ENCODE measurements at places on chromosomes 7 and 10. TPM values are rescaled to one million over a fixed set of nuclear protein-coding genes. Genes with fewer than 3 reads are reported as not detected.

Gene CYP2C8
- not detected for total RNA-seq

Gene TRIP6
- total RNA-seq, result 7.4 TPM

Gene MMD2
- total RNA-seq, result not detected

Gene AZGP1
- not detected for total RNA-seq

Gene FEZF1
- not detected for total RNA-seq

Gene POP7
- total RNA-seq, result 46.6 TPM

Gene GNGT1
- not detected for total RNA-seq

Gene GAD2
- total RNA-seq, result not detected

Gene AOC1
- not detected for total RNA-seq

GRCh38 chr7:47672271-47672791 lies 90.4 kb upstream of the TNS3 start:
- H3K36me3 ChIP-seq, result no peaks in the 10 kb centered on the region
- H3K4me3 ChIP-seq, result no peak overlapping the region
- H3K27me3 ChIP-seq, result no peaks in the 10 kb centered on the region
- H3K27ac ChIP-seq, result no peak overlapping the region
- H3K4me1 ChIP-seq, result peaks cover 2% of the 10 kb centered on the region
- no peak for DNase-seq

DNA sequence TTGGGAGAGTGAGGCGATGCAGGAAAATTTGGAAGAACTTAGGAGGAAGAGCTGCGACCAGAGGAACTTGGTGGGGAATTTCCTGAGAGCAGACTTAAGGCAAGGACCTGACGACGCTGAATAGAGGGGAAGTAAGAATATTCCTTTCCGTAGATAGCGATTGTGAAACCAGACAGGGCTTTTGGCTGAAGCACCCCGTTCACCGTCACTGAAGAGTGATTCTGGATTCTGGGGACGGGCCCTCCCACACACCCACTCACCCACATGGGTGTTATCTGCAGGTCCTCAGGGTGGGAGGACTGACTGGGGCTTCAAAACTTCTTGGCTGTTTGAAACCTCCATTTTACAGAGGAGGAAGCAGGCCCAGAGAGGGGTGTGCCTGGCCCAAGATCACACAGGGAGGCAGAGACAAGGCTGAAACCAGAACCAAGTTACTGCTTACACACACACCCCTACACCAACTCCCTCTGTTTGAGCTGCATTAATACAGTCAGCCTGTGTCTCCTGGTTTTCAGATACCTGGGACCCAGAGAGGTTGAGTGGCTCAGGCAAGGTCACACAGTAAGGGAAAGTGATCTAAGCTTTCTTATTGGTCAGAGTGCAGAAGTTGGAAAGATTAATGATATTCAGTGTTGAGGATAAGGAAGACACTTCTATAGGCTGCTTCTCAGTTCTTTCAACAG lies 37.2 kb upstream of the CDH23 start:
- H3K27ac ChIP-seq, result no peak overlapping the region
- no peaks in the 10 kb centered on the region for H3K27me3 ChIP-seq
- no peak for DNase-seq
- H3K36me3 ChIP-seq, result no peaks in the 10 kb centered on the region
- H3K4me3 ChIP-seq, result no peak overlapping the region

GRCh38 chr7:34162677-34163076 lies 257.3 kb downstream of the BMPER start:
- H3K4me1 ChIP-seq, result no peaks in the 10 kb centered on the region
- H3K4me3 ChIP-seq, result no peak overlapping the region
- H3K27ac ChIP-seq, result no peak overlapping the region
- no peak for DNase-seq

- no peak overlapping the region for H3K4me3 ChIP-seq
- H3K27ac ChIP-seq, result no peak overlapping the region
- H3K4me1 ChIP-seq, result no peaks in the 10 kb centered on the region
- H3K27me3 ChIP-seq, result no peaks in the 10 kb centered on the region
Observed at GRCh38 chr7:87375662-87376435, 30.4 kb downstream of the CROT start.

GRCh38 chr7:111806232-111806631 lies 243.9 kb upstream of the IMMP2L start:
- peaks cover 2% of the 10 kb centered on the region for H3K36me3 ChIP-seq
- no peak overlapping the region for H3K27ac ChIP-seq
- DNase-seq, result no peak
- H3K4me3 ChIP-seq, result no peak overlapping the region
- H3K27me3 ChIP-seq, result no peaks in the 10 kb centered on the region

DNA sequence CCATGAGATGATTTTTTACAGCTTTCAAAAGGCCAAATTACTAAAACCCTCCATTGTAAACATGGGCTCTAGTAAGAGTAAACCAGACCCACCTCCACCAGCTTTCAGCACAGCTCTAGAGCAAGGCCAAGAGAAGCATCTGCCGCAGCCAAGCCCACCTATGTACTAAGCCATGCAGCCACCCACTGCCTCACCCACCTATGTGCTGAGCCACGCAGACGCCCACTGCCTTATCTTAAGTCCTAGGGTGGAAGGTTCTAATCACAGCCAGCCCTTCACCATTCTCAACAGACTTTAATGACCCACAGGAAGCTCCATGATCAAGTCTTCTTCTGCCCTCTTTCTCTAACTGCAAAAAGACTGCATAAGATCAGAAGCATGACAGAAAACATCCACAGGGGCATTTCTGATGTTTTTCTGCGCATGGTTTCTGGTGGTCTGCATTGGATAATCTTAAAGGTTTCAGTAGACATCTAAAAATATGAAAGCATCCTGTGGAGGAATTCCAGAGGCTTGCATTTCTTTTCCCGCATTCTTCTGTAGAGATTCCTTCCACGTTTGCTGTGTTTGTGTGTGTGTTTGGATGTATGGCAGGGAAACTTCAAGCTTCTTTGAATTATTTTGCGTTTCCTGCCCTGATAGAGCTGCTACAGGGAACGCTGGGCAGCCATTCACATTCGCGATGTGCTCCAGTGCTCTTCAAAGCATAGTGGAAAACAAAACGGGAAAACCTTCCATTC lies 286.1 kb upstream of the KLF6 start:
- H3K36me3 ChIP-seq, result no peaks in the 10 kb centered on the region
- H3K27me3 ChIP-seq, result no peaks in the 10 kb centered on the region
- no peak overlapping the region for H3K27ac ChIP-seq
- no peak overlapping the region for H3K4me3 ChIP-seq
- no peak for DNase-seq

- no peak for DNase-seq
- peak within 1 kb of the TSS; percentile 27 for H3K4me3 ChIP-seq
- peaks cover 35% of the 10 kb centered on the region for H3K27me3 ChIP-seq
Observed at GRCh38 chr7:45573661-45574415, at the start of gene ADCY1. ADCY1 (plus strand) TSS chr7:45574368; CDS start chr7:45574544, 176 bp downstream.

- no peaks in the 10 kb centered on the region for H3K4me1 ChIP-seq
- H3K4me3 ChIP-seq, result no peak overlapping the region
- no peaks in the 10 kb centered on the region for H3K36me3 ChIP-seq
- no peak overlapping the region for H3K27ac ChIP-seq
- H3K27me3 ChIP-seq, result no peaks in the 10 kb centered on the region
Observed at GRCh38 chr7:48511080-48511479, 339.8 kb downstream of the ABCA13 start.

DNA sequence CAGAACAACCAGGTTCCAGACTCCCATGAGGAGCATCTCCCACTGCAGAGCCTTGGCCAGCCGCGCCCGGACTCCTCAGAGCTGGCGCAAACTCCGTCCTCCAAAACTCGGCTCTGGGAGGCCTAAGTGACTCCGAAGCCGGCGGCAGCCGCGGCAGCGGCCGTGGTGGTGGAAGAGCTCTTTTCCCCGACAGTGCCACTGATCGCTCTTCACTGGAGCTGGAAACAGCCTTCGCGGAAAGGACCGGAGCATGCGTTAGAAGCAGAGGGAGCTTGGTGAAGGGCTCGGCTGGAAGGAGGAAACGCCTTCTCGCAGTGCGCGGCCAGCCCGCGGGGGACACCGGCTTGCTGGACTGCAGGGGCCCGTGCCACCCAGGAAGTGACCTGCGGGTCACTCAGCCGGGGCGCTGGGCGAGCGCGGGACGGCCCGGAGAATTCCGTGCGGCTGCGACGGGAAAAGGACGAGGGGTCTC lies 5.0 kb upstream of the HOXA13 start:
- peaks cover 91% of the 10 kb centered on the region for H3K27me3 ChIP-seq
- H3K4me3 ChIP-seq, result peak overlapping the region; percentile 42
- H3K4me1 ChIP-seq, result peaks cover 37% of the 10 kb centered on the region
- no peaks in the 10 kb centered on the region for H3K36me3 ChIP-seq

DNA sequence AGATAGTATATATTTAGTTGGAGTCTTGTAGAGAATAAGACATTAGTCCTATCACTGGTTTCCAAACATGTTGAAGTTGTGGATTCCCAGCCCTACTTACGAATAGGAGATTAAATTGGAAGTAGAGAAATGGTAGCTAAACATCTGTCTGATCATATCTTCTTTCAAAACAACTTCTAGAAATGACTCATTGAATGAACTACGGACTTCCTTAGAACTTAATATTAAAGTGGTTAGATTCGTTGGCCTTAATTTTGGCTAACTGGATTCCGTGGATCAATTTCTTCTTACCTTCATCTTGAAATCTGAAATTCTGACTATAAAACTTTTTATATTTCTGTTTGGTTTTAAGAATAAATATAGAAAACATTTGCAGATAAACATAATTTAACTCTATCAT lies 3.4 kb downstream of the PHF14 start:
- H3K4me1 ChIP-seq, result peaks cover 36% of the 10 kb centered on the region
- H3K36me3 ChIP-seq, result peaks cover 28% of the 10 kb centered on the region
- H3K27me3 ChIP-seq, result no peaks in the 10 kb centered on the region

- no peak overlapping the region for H3K4me3 ChIP-seq
- DNase-seq, result no peak
- no peak overlapping the region for H3K27ac ChIP-seq
- no peaks in the 10 kb centered on the region for H3K27me3 ChIP-seq
Observed at GRCh38 chr7:79292834-79293233, 160.6 kb downstream of the MAGI2 start.

- H3K36me3 ChIP-seq, result no peaks in the 10 kb centered on the region
- peak within 1 kb of the TSS; percentile 76 for H3K27ac ChIP-seq
- H3K27me3 ChIP-seq, result no peaks in the 10 kb centered on the region
- H3K4me1 ChIP-seq, result peaks cover 30% of the 10 kb centered on the region
- peak; percentile 76 for DNase-seq
Observed at GRCh38 chr10:97849687-97850402, at the start of gene GOLGA7B. GOLGA7B (plus strand) TSS chr10:97849843; CDS start chr10:97850304, 461 bp downstream.

DNA sequence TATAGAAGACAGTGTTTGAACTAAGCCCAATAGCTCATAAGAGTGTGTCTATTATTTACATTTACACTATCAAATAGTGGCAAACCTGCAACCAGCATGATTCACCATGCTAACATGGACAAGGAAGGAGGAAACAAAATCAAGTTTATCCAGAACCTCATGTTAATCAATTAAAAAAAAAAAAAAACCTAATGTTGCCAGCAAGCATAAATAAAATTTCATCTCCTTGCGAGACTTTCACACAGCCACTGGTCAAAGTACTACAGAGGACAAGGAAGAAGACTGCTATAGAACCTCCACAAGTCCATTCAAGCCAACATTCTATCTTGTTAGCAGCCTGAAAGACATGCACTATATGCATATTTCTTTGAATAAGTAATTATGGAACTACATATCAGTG lies 9.7 kb downstream of the TM9SF3 start:
- H3K4me3 ChIP-seq, result no peak overlapping the region
- peaks cover 10% of the 10 kb centered on the region for H3K36me3 ChIP-seq
- peaks cover 48% of the 10 kb centered on the region for H3K4me1 ChIP-seq
- H3K27me3 ChIP-seq, result no peaks in the 10 kb centered on the region

- H3K27me3 ChIP-seq, result no peaks in the 10 kb centered on the region
- no peak overlapping the region for H3K27ac ChIP-seq
- DNase-seq, result no peak
- no peak overlapping the region for H3K4me3 ChIP-seq
Observed at GRCh38 chr10:26407406-26407969, 30.7 kb upstream of the APBB1IP start.

GRCh38 chr7:113373863-113374262 lies 255.5 kb upstream of the SMIM30 start:
- no peak overlapping the region for H3K4me3 ChIP-seq
- H3K27me3 ChIP-seq, result no peaks in the 10 kb centered on the region
- H3K36me3 ChIP-seq, result no peaks in the 10 kb centered on the region

All from natural killer cell treated with Interleukin-12 subunit alpha and Interleukin-12 subunit beta and Interleukin-15 and Interleukin-18, amount 100 ng/mL, for 72 hours (primary cell).